ENCODE measurements at places on chromosomes 5 and 9. TPM values are rescaled to one million over a fixed set of nuclear protein-coding genes. Genes with fewer than 3 reads are reported as not detected.

GPR107 gene
- 26.9 TPM for total RNA-seq

DNA sequence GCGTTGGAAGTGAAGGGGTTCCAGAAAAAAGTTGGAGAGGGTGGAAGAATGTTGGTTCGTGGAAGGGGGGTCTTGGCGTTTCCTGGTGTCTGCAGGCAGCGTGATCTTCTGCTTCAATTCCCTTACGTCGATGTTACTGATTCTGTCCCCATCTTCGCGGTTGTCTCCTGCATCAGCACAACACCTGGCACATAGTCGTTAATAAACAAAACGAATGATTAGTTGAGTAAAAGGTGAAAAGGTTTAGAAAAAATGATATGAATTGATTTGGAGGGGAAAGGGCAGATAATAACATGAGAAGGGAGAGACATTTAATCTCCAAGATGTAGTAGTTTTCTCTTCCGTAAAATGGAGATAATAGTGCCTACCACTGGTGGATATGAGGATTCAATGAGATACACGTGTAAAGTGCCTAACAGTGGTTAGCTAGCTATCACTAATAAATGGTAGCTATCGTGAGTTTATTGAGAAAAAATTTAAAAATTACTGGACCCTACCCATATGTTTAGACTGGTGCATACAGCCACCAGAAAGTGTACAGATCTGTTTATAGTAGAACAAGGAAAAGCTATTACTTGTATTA, 556 bp downstream of the MTREX start:
- no peak for DNase-seq

SPATA31A3 gene
- total RNA-seq = not detected

- DNase-seq = no peak
Measured at GRCh38 chr5:33927685-33928084, 8.5 kb upstream of the RXFP3 start.

DNA sequence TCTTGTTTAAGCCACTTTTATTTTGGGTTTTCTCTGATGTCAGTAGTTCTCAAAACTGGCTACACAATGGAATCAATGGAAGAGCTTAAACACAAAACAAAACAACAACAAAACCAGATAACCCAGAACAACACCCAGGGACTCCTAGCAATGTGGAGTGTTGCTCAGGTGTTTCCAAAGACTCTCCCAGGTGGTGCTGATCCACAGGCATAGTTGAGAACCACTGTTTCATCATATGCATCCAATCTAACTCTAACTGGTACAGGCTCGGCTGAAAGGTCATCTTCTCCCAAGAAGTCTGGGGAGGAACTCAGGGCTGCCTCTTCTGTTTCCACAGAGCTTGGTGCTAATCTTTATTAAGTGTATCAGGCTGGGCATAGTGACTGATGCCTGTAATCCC, 5.4 kb upstream of the ALDH1B1 start:
- DNase-seq = no peak

DNA sequence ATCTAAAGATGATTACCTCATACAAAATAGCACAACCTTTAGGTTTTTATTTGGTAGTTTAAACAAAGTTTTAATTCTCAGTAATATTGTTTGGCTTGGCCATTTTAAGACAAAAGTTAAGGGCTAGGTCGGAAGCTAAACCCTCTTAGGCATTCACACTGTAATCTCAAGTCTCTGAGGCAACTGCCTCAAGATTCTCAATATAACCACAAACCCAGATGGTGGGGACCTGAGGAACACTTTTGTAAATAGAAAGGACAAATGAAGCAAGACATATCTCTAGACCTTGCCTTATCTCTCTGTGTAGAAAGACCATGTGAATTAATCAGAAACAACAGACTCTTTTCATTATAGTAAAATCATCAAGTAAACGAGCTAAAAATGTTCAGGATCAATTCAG, 500.2 kb upstream of the CDH6 start:
- DNase-seq = no peak

DNA sequence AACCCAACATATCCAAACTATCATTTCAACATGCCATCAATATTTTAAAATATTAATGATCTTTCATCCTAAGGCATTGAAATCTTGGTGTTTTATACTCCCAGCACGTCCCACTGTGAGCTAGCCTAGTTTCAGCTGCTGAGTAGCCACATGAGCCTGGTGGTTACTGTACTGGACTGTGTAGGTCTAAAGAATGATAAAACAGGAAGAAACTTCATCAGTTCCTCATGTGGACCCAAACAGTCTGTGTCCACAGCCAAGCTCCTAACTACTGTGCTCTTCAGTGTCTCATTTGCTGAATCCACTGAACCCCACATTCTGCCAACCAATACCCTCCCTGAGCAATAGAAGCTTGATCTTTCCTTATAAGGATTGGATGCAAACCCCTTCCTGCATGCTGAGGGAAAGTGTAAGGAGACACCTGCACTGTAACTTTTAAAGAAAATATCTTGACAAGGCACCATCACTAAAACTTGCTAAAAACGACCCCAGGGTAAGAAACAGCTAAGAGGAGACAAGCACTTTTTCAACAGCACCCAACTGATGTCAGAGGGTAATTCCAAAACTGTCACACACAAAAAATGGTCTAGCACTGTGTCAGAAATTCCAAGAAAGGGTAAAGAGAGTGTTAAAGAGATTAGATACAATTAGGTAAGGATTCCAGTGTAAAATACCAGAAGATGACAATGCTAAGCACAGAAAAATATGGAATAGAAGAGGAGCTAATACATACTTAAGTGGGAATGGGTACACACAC, 126.9 kb downstream of the SPOCK1 start:
- no peak for DNase-seq

DNA sequence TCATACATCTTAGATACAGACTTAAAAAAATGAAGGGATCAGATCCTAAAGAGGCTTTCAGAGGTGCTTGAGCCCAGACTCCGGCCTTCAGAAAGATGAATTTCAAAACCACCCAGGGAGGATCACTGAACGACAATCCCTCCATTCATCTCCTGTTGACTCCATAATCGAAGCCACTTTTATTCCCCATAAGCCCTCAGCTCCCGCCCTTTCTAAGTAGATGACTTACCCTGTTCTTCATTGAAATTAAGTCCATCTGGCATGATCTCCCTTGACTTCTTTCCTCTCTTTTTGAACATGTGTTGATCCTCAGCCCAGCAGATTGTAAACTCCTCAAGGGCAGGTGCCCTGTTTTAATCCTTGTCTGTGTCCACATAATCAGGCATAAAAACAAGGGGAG, 50.8 kb upstream of the ASTN2 start:
- no peak for DNase-seq

GRCh38 chr9:107273634-107274033, 9.4 kb upstream of the RAD23B start:
- DNase-seq = no peak

DNA sequence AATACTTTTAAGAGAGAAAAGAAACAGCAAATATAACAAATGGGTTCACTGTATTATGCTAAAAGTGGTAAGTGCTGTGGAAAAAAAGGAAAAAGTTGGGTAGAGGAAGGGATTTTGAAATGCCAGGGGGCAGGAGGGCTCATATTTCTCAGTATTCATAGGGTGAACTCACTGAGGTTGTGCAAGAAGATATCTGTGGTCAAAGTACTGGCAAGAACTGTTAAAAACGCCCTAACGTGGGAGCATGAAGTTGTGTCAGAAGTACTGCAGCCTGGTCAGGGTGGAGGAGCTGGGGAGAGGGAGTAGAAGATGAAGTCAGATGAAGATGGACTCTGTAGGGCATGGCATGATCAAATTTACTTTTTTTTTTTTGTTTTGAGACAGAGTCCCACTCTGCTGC, 31.2 kb upstream of the SLC28A3 start:
- DNase-seq = peak; percentile 63

DNA sequence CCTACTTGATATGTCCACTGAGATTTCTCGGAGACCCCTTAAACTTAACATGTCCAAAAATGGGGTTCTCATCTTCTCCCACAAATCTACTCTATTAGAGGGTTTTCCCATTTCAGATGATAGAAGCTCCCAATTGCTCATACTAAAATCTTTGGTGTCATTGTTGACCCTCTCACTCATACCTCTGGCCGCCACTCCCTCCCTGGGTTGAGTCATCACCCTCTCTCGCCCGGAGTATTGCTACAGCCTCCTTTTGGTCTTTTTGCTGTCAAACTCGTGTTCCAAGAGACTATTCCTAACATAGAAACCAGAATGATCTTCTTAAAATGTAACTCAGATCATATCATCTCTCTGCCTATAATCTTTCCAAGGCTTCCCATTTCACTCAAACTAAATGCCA, 91.0 kb upstream of the GNAQ start:
- no peak for DNase-seq

AGXT2 gene
- total RNA-seq = not detected

DNA sequence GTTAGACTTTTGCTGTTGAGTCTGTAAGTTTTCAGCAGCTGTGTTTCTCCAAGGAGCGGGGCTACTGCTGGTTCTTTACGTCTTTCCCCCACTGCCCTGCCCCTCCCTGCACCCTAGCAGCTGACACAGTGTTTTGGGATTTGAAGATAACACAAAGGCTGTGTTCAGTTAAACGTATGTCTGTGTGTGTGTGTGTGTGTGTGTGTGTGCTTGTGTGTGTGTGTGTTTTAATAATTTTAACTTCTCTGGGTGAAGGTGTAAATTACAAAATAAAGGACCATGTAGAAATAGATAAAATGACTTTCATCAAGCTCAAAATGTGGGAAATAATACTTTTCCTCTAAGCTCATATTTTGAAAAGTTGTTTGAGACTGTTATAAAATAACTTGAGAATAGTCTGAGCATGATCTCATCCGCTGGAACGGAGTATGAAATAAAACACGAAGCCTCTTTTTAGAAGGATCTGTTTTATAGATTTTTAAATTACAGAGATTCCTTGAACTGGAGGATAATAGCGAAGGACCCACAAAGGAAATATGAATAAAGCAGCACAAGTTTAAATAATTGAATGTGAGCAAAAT, 10.9 kb downstream of the ABL1 start:
- no peak for DNase-seq

DNA sequence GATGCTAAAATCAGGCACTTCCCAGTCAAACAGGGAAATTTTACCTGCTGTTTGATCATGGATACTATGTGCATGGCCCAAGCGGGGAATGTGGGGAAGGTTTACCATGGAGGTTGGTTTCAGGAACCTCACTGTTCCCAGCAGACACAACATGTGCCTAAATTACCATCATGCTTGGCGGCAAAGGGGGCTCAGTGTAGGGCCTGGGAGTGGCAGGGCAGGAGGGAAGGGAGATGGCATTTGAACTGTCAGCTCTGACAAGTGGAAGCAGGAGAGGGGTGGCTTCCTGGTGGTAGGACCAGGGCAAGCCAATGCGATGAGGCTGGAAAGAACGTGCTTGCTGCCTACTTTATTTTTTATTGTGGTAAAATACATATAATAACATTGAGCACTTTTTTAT, 71.7 kb upstream of the SLC25A51 start:
- DNase-seq = no peak

GRCh38 chr9:137030006-137030405, 1.9 kb downstream of the FUT7 start:
- DNase-seq = no peak

CDC20B gene
- not detected for total RNA-seq

ADRB2 gene
- 26.4 TPM for total RNA-seq

- no peak for DNase-seq
Measured at GRCh38 chr5:53006911-53007890, 18.0 kb downstream of the ITGA2 start.

SPAAR gene
- 4.8 TPM for total RNA-seq

FIBCD1 gene
- total RNA-seq = 0.44 TPM

IFNA7 gene
- total RNA-seq = not detected

- peak; percentile 79 for DNase-seq
Measured at GRCh38 chr9:113620377-113621161, 157.0 kb downstream of the RGS3 start.

DNA sequence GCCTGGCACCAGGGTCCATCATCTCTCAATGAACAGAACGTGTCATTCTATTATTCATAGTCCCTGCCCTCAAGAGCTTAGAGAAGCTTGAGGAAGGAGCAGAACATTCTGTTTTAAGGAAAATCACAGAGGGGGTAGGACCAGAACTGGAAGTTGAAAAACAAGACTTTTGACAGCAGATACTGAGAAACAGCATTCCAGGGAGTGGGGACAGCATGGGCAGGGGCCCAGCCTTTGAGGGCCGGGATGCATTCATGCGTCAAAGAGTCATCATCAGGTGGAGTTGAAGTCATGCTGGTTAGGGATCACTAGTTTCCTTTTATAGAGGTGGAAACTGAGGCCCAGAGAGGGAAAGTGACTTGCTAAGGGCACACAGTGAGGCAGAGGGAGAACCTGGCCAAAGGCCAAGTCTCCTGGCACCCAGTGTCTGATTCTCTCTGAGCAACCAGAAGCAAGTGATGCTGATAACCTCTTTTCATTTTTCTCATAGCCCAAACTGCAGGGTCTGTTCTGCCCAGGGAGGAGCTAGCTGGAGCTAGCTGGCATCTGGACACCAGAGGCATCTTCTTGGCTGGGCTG, 41.5 kb upstream of the STXBP1 start:
- DNase-seq = no peak

- DNase-seq = no peak
Measured at GRCh38 chr9:106127776-106128175, 433.4 kb downstream of the TMEM38B start.

DNA sequence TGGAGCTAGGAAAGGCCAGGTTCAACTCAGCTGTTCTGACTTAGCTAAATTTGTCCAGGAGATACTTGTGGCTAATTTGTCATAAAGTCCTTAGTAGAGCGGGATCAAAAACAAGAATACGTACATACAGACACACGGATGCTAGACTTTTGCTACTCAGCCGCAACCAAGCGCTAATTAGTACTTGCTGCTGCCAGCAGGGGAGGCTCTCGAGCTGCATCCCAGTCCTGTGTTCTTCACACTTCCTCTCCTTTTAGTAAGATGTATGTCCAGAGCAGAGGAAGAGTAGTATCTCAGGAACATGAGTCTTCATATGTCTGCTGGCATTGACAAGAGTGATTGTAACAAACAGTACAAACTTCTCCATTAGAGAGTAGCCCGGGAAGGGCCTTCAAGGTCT, 58.3 kb downstream of the CYFIP2 start:
- no peak for DNase-seq

LRRTM2 gene
- total RNA-seq = 1.4 TPM

DNA sequence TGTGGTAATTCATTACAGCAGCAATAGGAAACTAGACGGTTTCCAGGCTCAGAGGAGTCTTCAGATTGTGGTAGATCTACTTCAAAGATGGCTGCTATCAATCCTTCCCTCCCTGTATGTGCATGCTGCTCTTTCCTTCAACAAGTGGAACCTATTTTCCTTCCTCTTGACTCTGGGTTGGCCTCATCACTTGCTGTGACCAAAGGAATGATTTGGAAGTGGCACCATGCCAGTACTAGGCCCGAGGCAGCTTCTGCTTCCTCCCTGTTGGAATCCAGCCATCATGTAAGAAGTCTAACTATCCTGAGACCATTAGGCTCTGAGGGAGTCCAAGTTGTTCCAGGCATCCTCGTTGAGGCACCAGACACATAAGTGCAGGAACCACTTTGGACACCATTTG, 46.5 kb upstream of the MCTP1 start:
- no peak for DNase-seq

GRCh38 chr5:111691914-111692313, 65.1 kb downstream of the NREP start:
- DNase-seq = no peak
